ENCODE measurements at places on chromosomes 3 and 15.

DNA sequence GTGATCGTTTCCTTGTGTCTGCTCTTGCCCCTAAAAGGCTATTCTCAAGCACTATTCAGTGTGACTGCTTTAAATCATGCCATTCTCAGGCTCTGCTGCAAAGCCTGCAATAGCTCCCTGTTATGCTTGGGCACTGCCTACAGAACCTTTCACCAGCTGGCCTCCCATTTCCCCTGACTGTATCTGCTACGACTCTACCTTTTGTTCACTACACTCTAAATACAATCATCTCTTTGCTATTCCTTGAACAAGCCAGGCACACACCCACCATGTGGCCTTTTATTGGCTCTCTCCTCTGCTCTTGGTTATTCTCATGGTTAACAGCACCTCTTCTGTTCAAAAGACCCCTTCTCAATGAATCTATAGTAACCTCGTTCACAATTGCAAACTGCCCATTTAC is 29.6 kb upstream of the FNDC3B start:
- no peak for DNase-seq

- no peak for DNase-seq
Observed at GRCh38 chr3:51280176-51280575, 104.9 kb upstream of the MANF start.

DNA sequence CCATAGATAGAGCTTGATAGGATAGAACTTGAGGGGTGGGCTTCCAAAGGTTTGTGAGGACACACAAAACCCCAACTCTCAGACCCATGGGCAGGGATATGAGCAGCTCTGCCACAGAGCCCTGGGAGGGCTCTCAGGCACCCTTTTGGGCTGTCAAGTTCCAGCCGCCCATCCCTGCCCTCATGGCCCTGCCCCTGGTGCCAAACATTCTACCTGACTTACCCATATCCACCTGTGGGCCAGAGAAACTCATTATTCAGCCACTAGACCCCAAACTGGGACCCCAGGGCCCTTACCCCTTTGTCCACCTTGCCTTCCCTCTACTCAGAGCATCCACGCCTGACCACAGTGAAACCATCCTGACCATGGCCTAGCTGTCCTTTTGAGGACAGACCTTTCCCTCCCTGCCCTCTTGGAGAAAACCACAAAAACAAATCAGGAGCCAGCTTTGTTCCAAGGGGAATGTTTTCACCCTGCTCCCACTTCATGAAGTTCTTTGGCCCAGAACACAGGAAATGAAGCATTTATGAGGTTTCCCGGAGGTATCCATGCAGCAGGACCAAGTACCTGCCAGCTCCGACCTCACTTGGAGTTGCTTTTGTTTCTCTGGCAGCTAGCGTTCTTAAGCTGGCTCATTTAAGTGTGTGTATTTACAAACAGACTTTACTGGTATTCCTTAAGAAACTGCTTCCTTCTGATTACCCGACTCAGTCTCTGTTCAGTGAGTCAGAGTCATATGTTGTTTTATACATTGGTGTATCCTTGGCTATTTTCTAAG is 34.2 kb upstream of the GALNT15 start:
- no peak for DNase-seq

DNA sequence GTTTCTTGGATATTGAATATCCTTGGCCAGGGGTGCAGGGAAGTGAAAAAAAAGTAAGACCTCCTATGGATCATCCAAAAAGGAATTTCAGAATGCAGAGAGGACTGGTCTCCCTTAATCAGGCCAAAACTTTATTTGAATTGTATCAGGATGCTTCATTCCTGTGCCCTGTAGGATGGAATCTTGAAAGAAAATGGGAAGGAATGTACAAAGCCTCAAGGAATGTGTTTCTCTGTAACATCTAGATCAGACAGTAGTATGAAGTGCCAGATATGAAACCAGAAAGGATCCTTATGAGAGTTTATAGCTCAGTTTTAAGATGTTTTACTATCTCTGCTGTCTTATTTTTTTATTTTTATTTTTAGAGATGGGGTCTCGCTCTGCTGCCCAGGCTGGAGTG is 6.5 kb upstream of the GSK3B start:
- no peak for DNase-seq

- no peak for DNase-seq
Observed at GRCh38 chr15:39736412-39737195, 46.0 kb downstream of the FSIP1 start.

GRCh38 chr15:100941536-100941935 is 22.4 kb downstream of the LRRK1 start:
- no peak for DNase-seq

GRCh38 chr15:89443581-89443980 is 52.8 kb downstream of the RHCG start:
- DNase-seq = no peak

DNA sequence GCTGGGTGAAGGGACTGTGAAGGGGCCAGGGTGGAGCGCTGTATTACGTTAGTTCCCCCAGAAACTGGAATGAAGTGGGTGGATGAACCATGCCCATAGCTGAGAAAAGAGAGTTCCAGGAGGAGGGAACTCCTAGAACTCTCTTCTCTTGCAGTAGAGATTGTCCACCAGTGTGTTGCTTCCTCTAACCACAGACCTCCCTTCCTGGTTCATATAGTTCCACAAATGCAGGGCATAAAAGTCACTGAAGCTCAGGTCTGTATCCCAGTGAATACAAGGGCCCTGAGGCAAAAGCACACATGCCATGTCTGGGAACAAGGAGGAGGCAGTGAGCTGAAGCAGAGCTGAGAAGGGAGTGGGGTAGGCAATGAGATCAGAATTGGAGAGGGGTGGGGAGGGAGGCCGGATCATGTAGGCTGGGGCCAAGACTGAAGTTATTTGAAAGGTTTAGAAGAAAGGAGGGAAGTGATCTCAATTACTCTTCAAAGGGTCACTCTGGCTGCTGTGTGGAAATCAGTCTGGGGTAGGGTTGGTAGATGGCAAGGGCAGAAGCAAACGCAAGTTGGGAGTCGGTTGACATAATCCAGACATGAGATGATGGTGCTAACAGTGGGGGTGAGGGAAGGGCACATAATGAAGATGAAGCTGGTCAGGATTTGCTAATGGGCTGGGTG is 6.5 kb downstream of the A4GNT start:
- no peak for DNase-seq

DNA sequence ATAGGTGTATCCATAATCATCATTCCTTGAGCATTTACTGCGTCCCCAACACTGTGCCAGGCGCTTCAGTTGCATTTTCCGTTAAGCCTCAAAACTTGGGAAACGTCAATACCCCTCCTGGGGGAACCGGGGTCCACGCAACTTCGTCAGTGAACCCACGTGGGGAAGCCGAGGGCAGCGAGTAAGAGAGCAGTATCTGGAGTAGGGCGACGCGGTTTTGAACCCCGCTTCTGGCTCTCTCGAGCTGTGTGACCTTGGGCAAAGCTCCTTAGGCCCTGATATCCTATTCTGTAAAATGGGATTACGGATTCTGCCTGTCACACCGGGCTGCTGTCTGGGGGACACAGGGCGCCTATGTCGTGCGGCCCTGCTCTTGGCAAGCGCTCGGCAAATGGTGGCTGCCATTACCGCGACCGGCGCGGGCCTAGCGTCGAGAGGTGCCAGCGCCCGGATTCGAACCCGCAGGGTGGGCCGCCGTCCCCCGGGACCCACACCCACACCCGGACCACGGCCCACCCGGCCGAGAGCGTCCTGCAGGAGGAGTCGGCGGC is 590 bp downstream of the POLG start:
- no peak for DNase-seq

DNA sequence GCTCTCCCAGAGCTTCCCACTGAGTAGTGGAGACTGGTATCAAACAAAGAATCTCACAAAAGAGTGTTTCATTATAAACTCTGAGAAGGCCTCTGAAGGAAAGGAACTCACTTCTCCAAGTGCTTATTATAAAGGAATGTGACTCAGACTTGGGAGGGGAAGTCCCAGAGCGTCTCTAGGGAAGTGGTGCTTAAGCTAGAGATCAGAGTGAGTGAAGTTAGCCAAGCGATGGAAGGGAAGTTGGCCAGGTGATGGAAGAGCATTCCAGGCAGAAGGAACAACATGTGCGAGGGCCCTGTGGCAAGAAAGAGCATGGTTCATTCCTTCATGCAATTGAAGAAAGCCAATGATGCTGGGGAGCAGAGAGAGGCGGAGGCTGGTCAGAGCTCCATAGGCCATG is 2.3 kb downstream of the XYLB start:
- DNase-seq = no peak

GRCh38 chr15:45187894-45188830 is at the start of gene SHF:
TSS of gene SHF (minus strand) at chr15:45187966. CDS start at chr15:45187951, 15 bp downstream.
- DNase-seq = peak; percentile 58

DNA sequence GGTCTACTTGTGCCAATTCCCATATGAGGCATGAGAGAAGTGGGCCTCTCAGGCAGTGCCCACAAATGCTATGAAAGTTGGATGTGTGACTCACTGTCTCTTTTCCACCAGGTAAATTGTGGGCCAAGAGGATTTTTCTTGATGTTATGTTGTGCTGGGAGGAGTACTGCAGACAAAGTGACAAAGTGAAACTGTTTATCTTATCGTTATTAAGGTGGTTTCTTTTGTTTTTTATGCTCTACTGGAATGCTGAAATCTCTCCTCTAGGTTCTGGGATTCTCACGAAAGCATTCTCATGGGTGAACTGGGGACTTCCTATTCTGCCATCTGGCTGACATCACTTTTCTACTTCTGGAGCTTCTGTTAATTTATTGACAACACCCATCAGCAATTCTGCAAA is 919.6 kb upstream of the EPHA6 start:
- DNase-seq = no peak

GRCh38 chr3:38027466-38028465 is 1.7 kb downstream of the PLCD1 start:
- DNase-seq = no peak

DNA sequence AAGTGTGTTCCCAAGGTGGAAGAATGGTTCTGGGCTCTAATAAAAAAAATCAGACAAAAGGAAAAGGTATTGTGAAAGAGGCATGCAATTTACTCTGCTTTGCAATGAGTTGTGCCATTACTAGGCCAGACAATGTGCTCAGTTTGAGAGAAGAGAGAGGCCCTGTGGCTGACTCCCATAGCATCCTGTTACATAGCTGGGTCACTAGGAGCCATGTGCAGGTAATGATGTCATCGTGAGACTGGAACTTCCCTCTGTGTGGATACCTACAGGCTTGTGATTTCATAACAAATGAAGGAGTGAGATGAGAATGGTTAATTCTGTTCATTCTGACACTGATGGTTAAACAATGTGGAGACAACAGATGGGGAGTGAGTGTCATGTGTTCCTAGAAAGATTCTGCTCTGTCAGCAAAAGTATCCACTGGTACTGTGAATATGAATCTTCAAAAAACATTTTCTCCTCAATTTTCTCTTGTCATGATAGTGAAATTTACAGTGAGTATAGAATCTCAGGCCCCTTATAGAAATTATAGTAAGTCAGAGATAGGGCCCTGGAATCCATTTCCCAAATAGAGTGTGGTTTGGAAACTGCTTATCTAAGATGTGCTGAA is 648.7 kb upstream of the DPPA4 start:
- no peak for DNase-seq

- no peak for DNase-seq
Observed at GRCh38 chr3:64207289-64208080, 17.8 kb downstream of the PRICKLE2 start.
